HTR-8/SVneo (cell line): ENCODE measurements at places on chromosomes 16 and 17.

GRCh38 chr17:77359236-77359635 is 218.5 kb downstream of the SEC14L1 start:
- DNase-seq, result no peak

DNA sequence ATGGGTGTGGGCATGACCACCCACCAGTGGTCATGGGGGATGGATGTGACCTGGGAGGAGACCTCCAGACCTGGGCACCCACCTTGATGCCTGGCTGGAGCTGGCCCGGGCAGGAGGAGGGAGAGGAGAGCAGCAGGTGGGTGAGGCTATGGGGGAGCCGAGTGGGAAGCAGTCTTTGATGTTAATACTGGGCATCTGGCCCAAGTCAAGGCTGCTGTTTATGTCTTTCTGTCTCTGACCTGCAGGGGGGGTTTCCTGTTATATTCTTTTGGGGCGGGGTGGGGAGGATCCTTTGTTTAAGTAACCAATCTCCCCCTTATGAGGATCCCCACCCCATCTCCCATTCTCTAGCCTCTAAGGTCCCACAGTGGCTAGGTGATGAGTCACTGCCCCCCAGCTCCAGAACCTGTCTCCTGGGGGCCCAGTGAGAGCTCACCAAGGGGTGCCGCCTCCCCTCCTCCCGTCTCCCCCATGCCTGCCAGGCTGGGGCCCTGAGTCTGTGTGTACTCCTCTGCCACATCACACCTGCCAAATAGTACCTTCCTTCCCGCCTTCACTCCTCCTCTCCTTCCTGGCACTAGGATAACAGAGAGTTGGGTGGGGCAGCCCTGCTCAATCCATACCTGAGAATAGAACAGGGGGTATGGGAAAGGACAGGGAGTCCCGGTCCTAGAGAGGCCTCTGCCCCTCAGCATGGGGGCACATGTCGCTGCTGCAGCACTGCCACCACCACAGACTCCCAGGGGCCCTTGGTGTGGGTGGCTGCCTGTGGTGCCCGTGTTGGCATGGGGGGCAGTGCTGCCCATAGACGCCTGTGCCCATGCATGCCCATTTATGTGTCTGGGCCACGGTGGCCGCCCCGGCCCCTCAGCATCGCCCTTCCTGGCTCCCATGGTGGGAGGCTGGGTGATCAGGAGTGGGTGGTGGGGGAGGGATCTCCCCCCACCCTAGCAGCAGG is 7.3 kb downstream of the THRA start:
- DNase-seq, result no peak

DNA sequence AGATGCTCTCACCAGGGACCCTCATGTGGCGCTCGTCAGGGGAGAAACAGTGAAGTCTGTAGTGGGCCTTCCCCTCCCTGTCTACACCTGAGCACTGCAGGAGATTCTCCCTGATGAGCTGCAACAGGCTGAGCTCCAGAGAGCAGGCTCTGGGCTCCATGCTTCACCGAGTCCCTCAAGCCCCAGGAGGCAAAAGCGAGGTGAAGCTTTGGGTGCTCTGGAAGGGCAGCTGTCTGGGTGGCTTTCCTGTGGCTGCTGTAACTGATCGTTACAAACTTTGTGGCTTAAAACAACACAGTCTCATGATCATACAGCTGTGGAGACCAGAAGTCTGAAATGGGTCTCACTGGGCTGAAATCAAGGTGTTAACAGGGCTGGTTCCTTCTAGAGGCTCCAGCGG is 12.1 kb upstream of the CD300LD start:
- DNase-seq, result no peak

GRCh38 chr17:80964859-80965580 is 26.6 kb upstream of the CHMP6 start:
- no peak for DNase-seq

DNA sequence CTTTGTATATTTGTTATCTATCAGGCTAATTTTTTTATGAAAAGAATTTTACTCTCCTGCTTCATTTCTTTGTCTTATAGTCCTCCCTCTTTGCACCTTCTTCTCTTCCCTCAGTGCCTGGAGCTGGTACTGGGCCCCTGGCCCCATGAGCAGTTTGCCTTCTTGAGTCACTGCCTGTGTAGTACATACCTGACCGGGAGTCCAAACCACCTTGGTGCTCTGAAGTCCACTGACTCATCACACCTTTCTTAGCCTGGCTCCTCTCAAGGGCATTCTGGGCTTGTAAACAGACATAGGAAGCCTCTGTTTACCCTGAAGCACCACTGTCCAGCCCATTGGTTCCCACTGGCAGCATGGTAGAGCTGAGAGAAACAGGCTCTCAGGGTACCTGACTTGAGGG is 11.0 kb upstream of the TACO1 start:
- DNase-seq, result no peak

- DNase-seq, result no peak
Observed at GRCh38 chr16:243348-243747, 8.7 kb downstream of the FAM234A start.

- no peak for DNase-seq
Observed at GRCh38 chr16:27355610-27356009, 41.8 kb downstream of the IL4R start.

GRCh38 chr17:73156166-73156840 is 8.5 kb upstream of the SSTR2 start:
- peak; percentile 90 for DNase-seq

- DNase-seq, result no peak
Observed at GRCh38 chr17:38656959-38657823, 17.6 kb downstream of the EPOP start.

DNA sequence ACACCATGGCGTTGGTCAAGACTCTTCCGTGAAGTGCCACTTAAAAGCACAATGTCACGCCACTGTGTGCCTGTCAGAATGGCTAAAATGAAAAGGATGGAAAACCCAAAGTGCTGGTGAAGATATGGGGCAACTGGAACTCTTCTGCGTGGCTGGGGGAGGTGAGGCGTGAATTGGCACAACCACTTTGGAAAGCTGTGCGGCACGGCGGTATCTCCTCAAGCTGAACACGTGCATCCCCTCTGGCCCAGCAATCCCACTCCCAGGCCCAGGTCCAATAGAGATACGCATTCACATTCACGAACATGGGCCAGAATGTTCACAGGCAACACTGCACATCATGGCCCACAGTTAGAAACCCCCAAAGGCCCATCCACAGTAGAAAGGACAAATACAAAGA is 8.9 kb downstream of the DUSP3 start:
- no peak for DNase-seq

DNA sequence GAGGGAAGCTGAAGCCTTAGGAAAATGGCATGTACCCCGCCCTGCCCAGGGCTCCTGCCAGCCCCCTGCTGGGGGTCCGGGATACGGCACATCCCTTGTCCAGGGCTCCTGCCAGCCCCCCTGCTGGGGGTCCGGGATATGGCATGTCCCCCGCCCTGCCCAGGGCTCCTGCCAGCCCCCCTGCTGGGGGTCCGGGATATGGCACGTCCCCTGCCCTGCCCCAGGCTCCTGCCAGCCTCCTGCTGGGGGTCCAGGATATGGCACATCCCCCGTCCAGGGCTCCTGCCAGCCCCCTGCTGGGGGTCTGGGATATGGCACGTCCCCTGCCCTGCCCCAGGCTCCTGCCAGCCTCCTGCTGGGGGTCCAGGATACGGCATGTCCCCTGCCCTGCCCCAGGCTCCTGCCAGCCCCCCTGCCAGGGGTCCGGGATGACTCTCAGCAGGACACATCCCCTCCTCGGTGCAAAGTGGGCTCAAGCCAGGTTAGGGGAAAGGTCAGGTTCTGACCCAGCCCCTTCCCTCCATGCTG is 43.2 kb downstream of the RPH3AL start:
- DNase-seq, result no peak

DNA sequence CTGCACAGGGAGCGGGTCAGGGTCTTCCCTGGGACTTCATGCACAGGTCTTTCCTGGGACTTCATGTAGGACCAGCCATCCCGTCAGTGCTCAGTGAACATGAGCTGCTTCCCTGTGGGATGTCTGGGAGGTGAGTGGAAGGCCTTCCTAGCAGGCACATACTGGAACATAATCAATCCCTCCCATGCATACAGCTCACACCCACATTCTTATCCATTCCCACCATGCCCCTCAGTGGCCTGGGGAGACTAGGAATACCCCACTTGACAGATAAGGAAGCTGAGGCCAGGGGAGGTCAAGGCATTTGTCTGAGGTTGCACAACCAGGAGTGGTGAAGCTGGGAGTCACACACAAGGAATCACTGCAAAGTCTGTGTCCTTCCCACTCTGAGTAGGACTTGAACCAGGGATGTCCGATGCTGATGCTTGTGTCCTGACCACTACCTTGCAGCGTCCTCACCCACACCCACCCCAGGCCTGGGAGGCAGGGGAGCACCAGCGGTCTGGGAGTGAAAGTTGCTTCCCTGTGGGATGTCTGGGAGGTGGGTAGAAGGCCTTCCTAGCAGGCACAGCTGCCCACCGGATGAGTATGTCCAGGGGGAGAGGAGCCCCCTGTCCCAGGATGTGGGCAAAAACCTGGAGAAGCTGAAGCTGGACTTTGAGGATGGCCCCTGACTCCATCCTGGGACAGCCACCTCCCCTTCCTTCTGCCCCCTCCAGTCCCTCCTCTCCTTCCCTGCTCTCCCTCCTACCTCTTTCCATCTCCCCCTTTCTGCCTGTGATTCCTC is 1.0 kb upstream of the NLRC5 start:
- no peak for DNase-seq

- DNase-seq, result no peak
Observed at GRCh38 chr17:71802663-71803062, 318.2 kb upstream of the SOX9 start.

GRCh38 chr16:87706278-87707000 is 59.3 kb downstream of the KLHDC4 start:
- no peak for DNase-seq

DNA sequence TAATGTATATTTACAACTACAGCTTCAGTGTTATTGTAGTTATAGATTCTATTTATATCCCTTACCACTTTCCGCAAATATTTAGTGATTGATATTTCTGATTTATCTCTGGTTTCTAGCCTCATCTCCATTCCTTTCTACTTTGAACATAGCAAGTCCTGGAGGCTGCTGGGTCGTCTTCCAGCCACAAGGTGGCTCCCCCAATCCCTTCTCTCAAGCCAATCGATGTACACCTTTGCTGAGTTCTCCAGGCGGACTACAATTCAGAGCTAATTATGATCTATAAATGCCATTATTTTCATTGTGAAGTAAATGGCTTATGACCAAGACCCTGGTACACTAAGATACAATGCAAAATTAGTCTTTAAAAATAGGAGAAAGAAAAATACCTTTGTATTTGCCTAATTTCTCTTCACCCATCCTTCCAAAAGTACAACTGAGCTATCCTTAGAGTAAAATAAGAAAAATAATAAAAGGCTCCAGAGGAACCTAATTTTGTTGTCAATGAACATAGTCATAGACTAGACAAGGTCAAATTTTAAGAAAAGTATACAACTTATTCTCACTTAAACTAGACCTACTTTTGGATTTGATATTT is 122.1 kb downstream of the SKAP1 start:
- DNase-seq, result peak; percentile 56

DNA sequence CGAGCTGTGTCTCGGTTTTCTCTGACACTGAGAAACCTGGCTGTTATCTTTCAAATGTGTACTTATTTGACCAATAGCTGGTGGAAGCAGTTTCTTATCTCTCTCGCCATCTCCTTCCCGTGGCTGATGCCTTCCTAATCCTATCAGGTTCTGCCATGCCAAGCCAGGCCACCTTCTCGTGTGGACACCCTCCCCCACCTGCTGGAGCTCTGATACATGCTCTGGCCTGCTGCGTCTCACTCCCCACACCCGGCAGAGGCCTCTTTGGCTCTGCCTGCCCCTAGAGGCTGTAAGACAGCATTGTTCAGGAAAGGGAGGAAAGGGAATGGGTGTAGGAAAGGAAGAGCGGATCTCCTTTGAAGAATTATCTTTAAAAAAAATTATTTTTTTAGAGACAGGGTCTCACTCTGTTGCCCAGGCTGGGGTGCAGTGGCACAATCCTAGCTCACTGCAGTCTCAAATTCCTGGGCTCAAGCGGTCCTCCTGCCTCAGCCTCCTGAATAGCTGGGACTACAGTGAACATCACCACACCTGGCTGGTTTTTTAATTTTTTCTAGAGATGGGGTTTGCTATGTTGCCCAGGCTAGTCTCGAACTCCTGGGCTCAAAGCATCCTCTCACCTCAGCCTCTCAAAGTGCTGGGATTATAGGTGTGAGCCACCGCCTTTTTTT is 7.5 kb upstream of the ARMC5 start:
- peak; percentile 60 for DNase-seq

GRCh38 chr16:87837627-87838289 is 31.5 kb downstream of the SLC7A5 start:
- no peak for DNase-seq

DNA sequence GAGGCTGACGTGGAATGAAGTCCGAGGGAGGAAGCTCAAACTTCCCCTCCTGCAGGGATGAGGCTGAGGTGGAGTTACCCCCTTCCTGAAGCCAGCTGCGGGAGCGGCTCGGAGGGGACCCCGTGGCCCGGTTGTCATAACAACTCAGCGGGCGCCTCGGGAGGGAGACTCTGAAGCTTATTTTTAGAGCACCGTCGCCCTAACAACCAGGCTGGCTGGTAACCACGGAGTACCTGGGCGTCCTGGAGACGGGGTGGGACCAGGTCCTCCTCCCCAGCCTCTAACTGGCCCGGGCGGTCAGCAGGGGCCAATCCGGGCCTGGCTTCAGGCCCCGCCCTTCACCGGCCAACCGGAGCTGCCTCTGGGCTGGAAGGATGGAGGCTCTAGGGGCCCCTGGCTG is 27.7 kb downstream of the NECAB2 start:
- no peak for DNase-seq

DNA sequence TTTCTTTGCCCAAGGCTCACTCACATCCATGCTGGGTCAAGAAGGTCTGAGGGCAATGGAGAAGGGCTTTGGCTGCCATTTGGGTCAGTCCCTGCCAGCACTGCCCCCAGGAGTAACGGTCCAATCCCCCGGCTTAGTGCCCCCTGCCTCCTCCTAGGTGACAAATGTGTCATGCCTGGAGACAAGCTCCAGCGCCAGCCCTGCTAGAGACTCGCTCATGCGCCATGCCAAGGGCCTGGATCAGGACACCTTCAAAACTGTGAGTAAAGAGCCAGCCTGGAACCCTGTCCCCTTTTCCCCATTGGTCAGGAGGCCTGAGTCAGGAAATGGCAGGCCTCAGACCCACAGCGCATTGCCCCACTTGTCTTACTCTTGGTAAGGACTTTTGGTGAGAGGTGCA is 3.3 kb downstream of the CHCT1 start:
- no peak for DNase-seq

GRCh38 chr17:8386841-8387240 is 3.8 kb upstream of the RPL26 start:
- no peak for DNase-seq
